ENCODE measurements at places on chromosomes 2 and 18.

GRCh38 chr18:59070181-59070912, 69.3 kb upstream of the SEC11C start:
- DNase-seq, result peak; percentile 67

DNA sequence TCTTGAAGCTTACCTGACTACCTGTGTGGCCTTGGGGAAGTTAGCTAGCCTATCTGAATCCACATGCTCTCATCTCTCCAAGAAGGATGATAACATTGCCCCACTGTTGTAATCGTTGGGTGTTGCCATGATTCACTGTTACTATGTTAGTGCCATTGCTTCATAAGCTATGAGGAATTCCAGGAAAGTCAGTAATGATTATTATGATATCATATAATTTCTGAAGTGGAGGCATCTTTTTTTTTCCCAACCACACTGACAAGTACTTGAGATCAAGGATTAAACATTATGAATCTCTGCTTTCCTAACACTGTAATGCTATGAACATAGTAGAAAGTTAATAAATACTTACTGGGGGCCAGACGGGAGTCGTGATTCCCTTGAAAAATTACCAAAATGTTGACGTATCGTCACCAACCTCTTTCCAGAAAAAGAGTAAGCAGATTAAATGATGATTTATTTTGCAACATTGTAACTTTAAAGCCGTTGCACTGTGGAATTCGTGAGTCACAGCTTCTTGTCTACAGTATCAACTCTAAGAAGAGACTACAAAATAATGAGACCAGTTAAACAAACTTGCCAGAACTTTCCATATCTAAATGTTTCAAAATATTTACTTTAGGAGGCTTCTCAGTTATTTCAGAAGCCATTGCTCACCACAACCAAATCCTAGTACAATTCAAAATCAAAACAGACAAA, 459.9 kb downstream of the PIK3C3 start:
- DNase-seq, result no peak

- no peak for DNase-seq
Observed at GRCh38 chr2:12298352-12298751, 418.4 kb upstream of the TRIB2 start.

- DNase-seq, result peak; percentile 5
Observed at GRCh38 chr18:56235481-56236013, 402.8 kb downstream of the TXNL1 start.

DNA sequence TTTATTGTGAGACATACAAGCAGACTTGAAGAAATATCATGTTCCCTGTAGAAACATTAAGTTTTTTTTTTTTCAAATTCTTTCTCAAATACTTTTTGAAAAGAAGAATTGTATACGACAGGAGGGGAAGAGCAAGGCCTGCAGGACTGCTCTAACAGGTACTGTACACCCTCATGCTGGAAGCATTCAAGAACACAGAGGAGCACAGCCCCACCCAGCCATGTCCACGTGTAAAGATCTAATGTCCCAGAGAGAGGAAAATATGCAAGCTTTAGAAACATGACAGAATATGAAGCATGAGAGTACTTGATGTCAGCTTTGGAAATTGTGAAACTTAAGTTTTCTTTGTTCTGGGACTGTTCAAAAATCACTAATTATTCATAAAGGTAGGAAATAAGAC, 191.6 kb downstream of the TTC32 start:
- no peak for DNase-seq

- DNase-seq, result no peak
Observed at GRCh38 chr2:2188941-2189340, 142.1 kb downstream of the MYT1L start.

DNA sequence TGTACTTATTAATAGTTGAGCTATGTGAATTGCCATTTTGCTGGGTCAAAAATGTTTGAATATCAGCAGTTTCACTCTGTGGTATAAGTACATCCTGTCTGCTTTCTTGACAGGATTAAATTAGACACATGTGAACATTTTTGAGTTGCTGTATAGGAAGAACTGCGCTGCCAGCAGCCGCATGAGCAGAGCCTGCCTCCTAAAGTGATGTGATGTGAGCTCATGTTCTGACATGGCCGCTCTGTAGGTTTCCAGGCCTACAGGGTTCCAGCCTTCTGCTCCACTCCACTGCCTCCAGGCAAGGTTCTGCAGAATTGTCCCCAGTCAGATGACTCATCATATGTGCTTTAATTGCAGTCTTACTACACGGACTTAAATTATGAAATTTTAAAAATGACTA, 119.7 kb upstream of the NFATC1 start:
- peak; percentile 3 for DNase-seq

DNA sequence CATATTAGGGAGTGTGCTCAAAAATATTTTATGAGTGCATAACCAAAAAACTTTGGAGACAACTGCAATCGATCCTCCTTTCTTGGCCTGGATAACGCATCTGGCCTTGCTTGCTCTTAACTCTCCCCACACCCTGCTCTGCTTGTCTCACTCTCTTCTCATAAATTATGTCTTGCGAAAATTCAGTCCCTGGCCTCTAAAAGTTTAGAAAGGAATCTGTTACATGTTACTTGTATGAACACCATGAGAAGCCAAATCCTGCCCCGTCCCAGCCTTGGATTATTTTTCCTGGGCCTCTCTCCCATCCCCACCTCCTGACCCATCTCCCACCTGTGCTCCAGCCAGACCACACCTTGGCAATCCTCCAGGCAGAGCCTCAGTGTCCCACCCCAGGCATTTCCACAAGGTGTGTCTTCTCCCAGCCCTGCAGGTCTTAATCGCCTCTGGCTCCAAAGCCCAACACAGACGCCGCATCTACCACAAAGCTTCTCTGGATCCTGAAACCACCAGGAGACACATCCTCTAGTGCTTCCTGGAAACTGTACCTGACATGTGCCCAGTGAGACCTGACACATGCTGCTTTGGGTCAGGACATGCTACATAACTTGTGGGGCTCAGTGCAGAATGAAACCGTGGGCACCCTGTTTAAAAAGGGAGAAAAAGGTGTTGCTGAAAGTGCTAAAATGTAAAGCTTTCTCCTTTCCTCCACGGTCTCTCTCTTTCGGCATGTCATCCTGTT, 99.6 kb upstream of the ST3GAL5 start:
- DNase-seq, result no peak

DNA sequence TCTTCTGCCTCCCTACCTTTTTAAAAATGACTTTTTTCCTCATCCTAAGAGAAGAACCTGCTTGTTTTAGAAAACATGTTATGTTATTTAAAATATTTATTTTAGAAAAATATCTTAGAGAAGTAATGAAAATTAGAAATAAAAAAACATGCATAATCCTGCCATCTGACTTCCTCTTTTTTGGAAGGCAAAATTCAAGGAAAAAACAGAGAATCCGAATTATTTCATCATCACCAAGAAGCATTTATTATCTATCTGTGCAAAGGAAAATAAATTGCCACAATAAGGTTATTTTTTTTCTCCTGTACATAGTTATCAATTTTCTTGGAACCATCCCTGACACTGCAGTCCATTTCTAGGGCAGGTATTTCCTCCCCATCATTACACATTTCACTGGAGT, 14.4 kb downstream of the SLC39A6 start:
- no peak for DNase-seq

GRCh38 chr2:166373951-166374350, 1.8 kb downstream of the SCN9A start:
- no peak for DNase-seq

DNA sequence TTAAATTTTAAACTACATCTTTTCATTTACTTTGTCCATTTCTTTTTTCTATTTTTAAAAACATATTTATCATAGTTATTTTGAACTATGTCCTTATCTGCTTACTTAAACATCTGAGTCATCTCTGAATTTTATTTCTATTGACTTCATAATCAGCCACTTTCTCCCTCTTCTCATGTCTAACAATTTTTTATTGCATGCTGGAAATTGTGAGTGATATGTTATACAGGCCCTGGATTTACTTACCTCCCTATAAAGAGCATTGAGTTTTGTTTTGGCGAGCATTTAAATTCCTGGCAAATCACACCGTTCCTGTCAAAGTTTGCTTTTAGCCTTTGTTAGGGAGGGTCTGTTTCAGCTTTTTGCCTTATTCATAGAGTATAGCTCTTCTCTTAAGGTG, 39.3 kb downstream of the KCNIP3 start:
- no peak for DNase-seq

- DNase-seq, result no peak
Observed at GRCh38 chr18:48803951-48804855, 146.6 kb downstream of the SMAD7 start.

DNA sequence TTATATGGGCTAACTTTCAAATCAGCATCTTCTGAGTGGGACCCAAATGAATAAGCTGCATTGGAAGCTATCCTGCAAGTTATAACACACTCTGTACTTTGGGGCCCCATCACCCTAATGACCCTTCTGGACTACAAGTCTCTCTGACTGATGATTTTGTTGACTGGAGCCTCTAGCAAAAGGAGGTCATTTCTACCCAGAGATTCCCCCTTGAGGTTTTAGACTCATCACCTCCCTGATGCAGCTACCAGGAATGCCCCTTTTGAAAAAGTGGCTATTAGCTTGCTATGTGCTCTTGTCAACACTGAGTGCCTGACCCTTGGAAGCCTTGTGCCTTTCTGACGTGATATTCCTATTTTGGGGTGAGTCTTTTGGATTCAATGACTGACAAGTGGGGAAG, 54.5 kb upstream of the NEMP2 start:
- DNase-seq, result no peak

DNA sequence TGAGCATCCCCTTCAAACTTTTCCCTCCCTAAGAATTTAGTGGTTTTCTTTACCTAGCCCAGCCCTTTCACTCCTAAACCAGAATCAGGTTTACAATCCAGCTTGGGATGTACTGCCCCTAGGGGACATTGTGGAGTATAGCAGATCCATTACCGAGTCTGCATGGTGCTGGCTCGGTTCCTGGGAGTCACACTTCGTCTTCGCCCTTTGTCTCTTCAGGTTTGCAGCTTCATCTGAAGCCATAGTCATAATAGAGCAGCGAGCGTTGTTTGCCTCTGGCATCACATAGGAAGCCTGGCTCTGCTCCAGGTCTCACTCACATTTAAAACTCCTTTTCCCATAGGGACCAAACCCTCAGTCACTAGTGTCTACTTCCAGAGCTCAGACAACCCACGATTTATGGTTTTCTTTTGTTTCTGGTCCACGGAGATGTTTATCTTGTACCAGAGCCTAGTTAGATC, 16.8 kb upstream of the LYPD6 start:
- no peak for DNase-seq

- no peak for DNase-seq
Observed at GRCh38 chr2:237451643-237452469, 35.2 kb upstream of the MLPH start.

GRCh38 chr2:18345848-18346247, 214.6 kb downstream of the RDH14 start:
- no peak for DNase-seq

GRCh38 chr18:65567372-65567771, 183.4 kb upstream of the CDH7 start:
- no peak for DNase-seq

GRCh38 chr2:198639580-198639979, 818.2 kb downstream of the SATB2 start:
- no peak for DNase-seq

DNA sequence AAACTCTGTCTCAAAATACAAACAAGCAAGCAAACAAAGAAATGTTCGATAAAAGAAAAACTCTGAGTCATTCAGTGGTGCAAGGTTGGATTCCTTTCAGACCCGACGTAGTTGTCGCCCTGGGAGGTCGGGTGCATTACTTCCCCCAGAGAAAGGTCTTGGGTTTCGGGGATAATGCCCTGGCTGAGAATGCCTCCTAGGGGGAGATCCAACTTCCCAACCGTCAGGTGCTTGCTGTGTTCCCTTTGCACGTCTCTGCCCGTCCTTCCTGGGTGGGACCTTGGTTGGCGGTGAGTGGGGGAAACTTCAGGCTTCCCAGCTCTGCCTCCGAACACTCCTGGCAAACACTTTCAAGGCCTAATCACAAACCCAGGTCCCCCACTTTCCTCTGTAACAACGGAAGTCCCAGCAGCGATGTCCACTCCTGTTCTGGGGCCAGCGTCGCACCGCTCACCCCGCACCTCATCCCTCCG, 609 bp downstream of the TPGS2 start:
- peak; percentile 16 for DNase-seq

DNA sequence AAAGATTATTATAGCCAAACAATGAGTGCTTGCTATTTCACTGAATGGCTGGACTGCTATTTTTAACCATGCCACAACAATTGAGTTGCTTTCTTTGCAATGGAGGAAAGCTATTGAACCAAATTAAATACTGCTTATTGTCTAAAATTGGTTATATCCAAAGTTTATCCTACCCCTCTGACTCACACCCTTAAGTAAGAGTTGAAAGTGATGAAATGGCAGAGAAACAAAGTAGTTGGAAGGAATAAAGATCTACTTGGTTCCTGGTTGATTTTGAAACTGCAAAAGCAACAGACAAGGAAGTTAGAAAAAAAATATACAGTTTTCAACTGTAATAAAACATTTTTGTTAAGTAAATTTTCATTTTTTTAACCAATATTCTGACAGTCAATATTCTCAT, 47.5 kb downstream of the EML4 start:
- no peak for DNase-seq
